ENCODE measurements at places on chromosomes 11 and 22.

- DNase-seq, result no peak
These were observed 115.4 kb downstream of the BRD1 start for GRCh38 chr22:49712195-49712791.

- peak; percentile 14 for DNase-seq
These were observed 105.0 kb downstream of the DBX1 start for GRCh38 chr11:20055312-20055711.

DNA sequence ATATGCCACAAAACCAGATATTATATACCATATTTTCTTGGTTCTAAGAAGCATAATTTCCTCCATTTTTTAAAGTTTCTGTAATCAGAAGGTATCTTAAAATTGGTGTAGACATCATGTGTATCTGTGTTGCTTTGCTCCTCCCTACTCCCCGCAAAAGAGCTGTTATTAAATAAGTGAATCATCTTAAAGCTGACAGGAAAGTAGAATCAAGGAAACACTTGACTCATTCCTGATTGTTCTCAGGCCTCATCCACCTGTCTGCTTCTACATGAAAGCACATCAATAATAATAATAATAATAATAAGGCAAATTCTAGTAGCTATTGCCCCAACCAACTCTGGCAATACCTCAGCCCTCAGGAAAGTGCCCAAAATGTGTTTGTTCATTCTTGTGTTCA lies 26.2 kb upstream of the GUCY1A2 start:
- no peak for DNase-seq

DNA sequence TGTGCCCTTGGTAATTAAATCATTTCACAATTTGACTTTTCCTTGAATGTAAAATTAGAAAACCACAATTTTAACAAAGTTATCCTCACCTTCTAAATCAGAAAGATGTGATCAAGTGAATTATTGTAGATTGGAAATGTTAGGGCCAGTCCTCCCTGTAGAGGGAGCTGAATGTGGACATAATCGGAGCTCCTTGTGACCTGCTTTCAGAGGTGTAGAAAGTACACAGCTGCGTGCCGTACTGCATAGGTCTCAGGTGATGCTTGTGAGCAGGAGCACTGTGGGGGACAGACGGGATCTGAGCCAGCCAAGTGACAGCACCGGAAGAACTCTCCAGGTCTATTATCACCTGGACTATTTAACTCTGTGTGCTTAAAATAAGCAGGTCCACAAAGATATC lies 338.0 kb downstream of the AASDHPPT start:
- DNase-seq, result no peak

DNA sequence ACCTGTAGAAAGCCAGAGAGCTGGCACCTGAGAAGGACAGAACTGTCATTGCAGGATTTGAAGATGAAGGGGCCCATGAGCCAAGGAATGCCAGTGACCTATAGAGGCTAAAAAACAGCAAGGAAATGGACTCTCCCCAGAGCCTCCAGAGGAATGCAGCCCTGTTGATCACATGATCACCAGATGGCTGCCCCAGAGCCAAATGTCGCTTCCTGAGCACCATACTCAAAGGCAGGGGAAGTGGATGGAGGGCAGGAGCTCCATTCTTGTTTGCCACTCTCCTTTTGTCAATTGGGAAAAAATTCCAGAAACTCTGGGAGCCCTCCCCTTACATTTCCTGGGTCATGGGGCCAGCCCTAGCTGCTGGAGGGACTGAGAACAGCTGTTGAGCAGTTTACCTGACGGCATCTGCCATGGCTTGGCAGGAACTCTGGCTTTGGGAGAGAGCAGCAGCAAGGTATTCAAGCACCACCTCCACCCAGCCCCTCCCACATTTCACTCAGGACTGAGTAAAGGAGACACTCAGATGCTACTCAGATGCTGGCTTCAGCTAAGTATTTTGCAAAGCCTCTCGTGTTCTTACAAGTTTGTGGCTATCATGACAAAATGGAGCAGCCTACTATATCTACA lies 46.9 kb downstream of the DKK3 start:
- DNase-seq, result no peak

GRCh38 chr11:104588970-104589369 lies 309.3 kb downstream of the CASP12 start:
- DNase-seq, result no peak

- DNase-seq, result no peak
These were observed 13.6 kb upstream of the ALDH3B2 start for GRCh38 chr11:67687986-67688385.

- peak; percentile 24 for DNase-seq
These were observed at the start of gene AQP11 for GRCh38 chr11:77589521-77590193. Gene AQP11 (plus strand): TSS chr11:77589953. CDS start chr11:77589993, 40 bp downstream.

DNA sequence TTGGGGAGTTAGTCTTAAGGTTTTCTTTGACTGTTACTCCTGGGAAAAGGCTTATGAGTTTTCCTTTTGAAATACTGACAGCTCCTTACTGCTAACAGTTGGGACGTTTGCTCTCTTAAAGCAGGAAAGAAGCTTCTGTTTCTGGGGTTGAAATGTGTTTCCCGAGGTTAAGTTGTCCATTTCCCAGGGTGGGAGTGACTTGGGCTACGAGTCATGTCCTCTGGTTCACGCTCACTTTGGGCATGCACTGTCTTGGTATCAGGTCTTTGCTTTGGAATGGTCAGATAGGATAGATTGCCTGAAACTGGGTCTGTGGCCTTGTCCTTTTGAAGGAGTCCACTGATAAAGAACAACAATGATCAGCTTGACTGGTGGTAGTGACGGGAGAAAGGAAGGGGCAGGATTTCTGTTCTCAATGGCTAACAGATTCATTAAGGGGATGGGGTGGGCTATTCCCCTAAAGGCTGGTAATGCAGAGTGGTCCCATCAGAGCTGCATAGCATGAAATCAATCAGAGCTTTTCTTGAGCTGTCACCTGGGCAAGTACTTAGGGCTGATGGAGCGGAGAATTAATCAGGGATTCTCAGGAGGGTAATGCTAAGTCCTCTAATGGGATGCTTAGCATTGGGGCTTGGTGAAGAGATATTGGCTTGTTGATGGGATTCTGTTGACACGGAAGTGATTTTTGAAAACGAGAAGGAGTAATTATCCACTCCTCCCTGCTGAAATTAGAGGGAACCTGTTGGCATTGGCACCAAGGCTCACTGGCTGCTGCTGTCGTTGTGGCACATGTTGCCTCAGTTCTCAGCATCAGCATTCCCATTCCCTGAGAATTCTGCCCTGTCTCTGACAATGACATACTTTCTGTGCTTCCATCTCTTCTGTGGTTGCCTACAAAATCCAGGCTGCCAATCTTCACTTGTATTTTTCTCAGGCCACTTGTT lies 81.6 kb downstream of the TEAD1 start:
- no peak for DNase-seq

GRCh38 chr11:68431984-68432645 lies 28.4 kb upstream of the PPP6R3 start:
- DNase-seq, result no peak

- DNase-seq, result no peak
These were observed 58.3 kb downstream of the FAM168A start for GRCh38 chr11:73539506-73540084.

GRCh38 chr22:37618674-37619073 lies 10.0 kb downstream of the GGA1 start:
- no peak for DNase-seq

- DNase-seq, result peak; percentile 99
These were observed 1130.4 kb downstream of the LRRC4C start for GRCh38 chr11:40328890-40329614.

- DNase-seq, result no peak
These were observed 87.2 kb upstream of the GRIK4 start for GRCh38 chr11:120424185-120424969.

GRCh38 chr11:32420937-32421901 lies 14.1 kb downstream of the WT1 start:
- no peak for DNase-seq

DNA sequence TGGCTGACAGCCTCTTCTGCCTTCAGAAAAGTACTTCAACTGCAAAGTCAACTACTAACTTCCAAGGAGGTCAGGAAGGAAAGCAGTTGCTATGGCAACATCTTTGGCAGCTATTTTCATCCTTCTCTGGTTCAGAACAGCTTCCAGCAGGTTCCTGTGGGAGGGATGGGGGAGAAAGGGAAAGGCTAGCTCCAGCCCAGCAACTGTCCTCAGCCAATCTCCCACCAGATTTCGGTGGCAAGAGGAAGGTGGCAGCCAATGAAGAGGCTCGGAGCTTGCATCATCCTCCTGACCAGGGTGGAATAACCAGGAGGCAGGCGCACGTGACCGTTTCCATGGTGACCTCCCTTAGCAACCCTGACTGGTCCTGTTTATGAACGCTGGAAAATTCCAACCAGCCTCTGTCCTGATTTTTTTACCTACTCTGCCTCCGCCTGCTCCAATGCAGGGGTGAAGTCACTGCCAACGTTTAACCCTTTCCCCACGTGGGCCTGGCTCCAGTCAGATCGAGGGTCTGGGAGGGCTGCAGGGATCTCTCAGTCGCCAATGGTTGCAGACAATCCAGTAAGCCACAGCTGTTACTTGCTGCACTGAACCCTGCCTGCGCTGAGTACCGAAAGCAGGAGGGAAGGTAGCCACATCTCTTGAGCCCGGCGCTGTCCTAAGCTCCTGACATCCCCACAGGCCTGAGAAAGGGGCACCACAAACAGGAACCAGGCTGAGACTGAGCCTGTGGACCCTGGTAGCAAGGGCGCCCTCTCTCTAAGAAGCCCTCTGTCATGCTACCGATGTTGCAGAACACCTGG lies 11.2 kb upstream of the MALAT1 start:
- peak; percentile 100 for DNase-seq

- DNase-seq, result no peak
These were observed 5.3 kb downstream of the PPM1F start for GRCh38 chr22:21947040-21948014.

All from AG04449 (cell line).